ENCODE measurements at places on chromosomes 12 and 14. TPM values are rescaled to one million over a fixed set of nuclear protein-coding genes. Genes with fewer than 3 reads are reported as not detected.

Gene ZNF219
- 141 TPM for total RNA-seq

Gene TAS2R19
- total RNA-seq = 2.8 TPM

GRCh38 chr14:31489691-31490090 lies 1.9 kb upstream of the GPR33 start:
- H3K4me3 ChIP-seq = no peak overlapping the region
- H3K36me3 ChIP-seq = no peaks in the 10 kb centered on the region
- H3K27ac ChIP-seq = no peak overlapping the region
- H3K4me1 ChIP-seq = no peaks in the 10 kb centered on the region

DNA sequence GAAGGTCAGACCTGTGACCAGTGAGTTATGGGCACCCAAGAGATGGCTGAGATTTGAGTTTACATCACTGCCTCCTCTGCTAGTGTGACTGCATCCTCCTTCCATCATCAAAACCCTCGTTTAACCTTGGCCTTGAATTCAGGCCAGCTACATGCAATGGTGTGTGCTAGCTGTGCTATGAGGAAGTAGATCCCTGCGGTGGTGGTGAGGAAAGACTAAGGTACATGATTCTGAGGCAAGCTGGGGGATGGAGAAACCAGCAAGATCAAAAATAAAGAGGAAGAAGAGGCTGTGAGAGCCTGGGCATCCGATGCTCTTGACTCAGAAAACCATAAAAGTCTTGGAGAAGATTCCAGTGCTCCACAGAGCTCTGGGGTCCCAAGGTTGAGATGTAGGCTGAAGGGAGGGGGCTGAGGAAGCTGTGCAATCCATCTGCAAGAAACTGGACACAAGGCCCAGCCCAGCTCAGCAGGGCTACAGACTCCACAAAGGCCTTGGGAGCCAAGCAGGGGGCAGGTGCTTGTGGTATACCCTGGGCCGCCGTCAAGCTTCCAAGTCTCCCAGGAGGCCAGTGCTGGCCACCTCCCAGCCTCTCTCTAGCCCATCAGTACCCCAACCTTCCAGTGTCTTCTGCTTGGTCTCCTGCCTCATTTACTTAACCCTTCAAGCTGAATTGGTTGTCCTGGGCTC lies 774.8 kb downstream of the VRK1 start:
- H3K27me3 ChIP-seq = peaks cover 10% of the 10 kb centered on the region
- H3K36me3 ChIP-seq = peaks cover 4% of the 10 kb centered on the region
- peaks cover 26% of the 10 kb centered on the region for H3K4me1 ChIP-seq

Gene NPAS3
- total RNA-seq = 21.1 TPM

DNA sequence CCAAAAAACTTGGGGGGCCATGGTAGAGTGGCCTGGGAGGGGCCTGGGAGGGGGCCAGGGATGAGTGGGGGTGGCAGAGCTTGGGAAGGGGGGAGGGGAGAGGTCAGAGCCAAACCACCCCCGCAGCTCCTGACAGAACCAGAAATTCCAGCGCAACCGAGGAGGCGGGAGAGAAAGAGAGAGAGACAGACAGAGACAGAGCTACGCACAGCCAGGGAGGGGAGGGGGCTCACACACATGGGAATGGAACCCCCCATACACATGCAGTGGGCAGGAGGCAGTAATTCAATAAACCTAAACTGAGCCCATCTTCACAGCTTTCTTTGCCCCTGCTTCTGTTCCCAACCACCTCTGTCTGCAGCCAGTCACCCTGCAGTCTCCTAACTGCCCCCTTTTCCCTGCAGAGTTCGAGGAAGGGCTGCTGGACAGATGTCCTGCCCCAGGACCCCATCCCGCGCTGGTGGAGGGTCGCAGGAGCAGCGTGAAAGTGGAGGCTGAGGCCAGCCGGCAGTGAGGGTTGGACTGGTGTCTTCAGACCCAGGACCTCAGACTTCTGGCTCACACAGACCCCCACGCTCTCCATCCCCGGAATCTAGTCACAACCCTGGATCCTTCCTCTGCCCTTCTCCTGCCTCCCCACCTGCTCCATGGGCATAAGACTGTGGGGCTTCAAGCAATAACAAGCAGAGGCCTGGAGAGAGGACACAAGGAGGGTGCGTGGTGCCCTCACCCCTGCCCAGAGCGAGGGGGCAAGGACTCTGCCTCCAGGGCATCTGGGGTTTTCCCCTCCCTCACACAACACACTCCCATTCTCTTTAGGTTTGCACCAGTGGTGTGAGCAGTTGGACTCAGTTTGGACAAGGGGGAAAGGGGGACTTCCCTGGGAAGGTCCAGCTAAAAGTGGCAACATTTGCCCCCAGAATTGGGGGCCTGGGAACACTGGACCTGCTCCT lies 5.6 kb downstream of the NAB2 start:
- DNase-seq = no peak
- peaks cover 61% of the 10 kb centered on the region for H3K4me1 ChIP-seq
- peak overlapping the region; percentile 91 for H3K4me3 ChIP-seq
- peak overlapping the region; percentile 43 for H3K27ac ChIP-seq
- H3K36me3 ChIP-seq = peaks cover 10% of the 10 kb centered on the region

GRCh38 chr12:95248604-95249360 lies 31.2 kb downstream of the VEZT start:
- H3K27ac ChIP-seq = no peak overlapping the region
- no peak overlapping the region for H3K4me3 ChIP-seq
- H3K36me3 ChIP-seq = peaks cover 7% of the 10 kb centered on the region
- H3K4me1 ChIP-seq = peaks cover 22% of the 10 kb centered on the region
- no peak for DNase-seq

GRCh38 chr12:26871985-26872384 lies 39.0 kb upstream of the ITPR2 start:
- H3K36me3 ChIP-seq = no peaks in the 10 kb centered on the region
- H3K27me3 ChIP-seq = no peaks in the 10 kb centered on the region
- H3K4me3 ChIP-seq = no peak overlapping the region
- no peak overlapping the region for H3K27ac ChIP-seq
- DNase-seq = no peak

DNA sequence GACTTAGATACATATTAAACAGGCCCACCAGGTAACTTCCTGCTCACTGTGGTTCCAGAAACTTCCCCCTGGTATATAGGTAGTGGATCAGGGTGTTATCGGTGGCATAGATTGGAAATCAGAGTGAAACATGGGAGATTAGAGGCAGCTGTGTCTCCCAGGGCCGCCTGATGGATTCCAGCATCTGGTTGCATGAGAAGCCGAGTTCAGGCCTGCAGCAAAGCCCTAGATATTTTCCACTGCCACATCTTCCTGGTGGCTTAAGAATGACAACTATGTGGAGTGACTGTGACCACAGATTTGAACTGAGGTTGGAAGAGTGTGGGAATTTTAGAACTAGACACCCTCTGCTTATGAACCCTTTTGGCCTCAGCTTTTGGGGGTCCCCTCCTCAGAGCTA lies 184.8 kb upstream of the NTF3 start:
- DNase-seq = no peak
- no peaks in the 10 kb centered on the region for H3K36me3 ChIP-seq
- H3K4me3 ChIP-seq = no peak overlapping the region
- H3K27ac ChIP-seq = no peak overlapping the region
- H3K4me1 ChIP-seq = peaks cover 25% of the 10 kb centered on the region

- H3K27me3 ChIP-seq = no peaks in the 10 kb centered on the region
- H3K4me1 ChIP-seq = no peaks in the 10 kb centered on the region
- no peak overlapping the region for H3K27ac ChIP-seq
- no peak for DNase-seq
- no peak overlapping the region for H3K4me3 ChIP-seq
Measured at GRCh38 chr12:21456291-21456780, 18.9 kb downstream of the PYROXD1 start.

Gene KRR1
- 59.4 TPM for total RNA-seq

Data from neural crest cell (in vitro differentiated cells).